ENCODE measurements at places on chromosomes 3 and 15.

- no peak for DNase-seq
Measured at GRCh38 chr15:48904758-48905157, 26.8 kb downstream of the EID1 start.

DNA sequence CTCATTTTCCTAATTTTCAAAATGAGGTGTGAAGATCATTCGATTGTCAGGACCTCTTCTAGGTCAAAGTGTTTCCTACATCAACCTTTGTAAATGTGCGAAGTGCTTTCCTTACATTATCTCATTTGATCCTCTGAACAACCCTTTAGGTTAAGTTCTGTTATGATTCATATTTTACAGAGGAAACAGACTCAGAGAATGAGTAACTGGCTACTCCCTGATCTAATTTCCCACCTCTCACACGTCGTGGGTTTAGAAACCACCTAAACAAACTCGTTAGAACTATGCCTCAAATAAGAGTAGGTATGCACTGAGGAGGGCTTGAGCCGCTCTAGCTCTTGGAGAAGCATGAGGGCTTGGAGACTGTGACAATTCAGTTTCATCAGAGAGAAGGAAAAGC is 148.6 kb downstream of the CD47 start:
- no peak for DNase-seq

DNA sequence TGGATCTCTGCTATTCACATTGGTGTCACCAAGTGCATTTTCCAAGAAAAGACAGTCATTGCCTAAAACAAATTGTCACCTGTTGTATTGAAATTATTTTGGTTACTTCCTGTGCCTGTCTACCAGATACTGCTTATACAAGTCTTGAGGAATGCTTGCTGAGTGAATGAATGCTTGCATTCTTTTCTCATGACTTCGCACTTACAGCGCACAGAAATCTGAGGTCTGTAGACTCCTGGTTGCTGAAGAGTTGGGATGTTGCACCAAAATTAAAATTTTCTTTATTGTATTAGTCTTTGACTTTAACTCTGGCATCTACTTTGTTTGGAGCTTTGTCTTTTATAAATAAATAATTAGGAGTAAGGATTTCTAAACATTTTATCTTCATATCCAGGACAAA is 28.4 kb downstream of the SH3GL3 start:
- no peak for DNase-seq

DNA sequence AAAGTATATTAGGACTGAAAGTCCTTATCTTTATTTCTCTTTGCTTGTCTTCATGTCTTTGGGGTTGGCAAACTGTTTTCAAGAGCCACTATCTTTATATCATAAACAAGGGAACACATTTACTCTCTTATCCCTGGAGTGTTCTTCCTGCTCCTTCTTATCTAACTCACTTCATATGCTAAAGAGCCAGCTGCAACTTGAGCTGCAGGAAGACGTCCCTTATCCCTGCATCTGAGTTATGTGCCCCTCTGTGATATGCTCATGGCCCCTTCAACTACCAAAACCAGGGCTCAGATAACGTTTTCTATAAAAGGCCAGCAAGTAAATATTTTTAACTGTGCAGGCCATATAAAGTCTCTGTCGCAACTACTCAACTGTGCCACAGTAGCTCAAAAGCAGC is 137.0 kb upstream of the CRBN start:
- no peak for DNase-seq

GRCh38 chr3:195263193-195263924 is 7.6 kb downstream of the XXYLT1 start:
- no peak for DNase-seq

DNA sequence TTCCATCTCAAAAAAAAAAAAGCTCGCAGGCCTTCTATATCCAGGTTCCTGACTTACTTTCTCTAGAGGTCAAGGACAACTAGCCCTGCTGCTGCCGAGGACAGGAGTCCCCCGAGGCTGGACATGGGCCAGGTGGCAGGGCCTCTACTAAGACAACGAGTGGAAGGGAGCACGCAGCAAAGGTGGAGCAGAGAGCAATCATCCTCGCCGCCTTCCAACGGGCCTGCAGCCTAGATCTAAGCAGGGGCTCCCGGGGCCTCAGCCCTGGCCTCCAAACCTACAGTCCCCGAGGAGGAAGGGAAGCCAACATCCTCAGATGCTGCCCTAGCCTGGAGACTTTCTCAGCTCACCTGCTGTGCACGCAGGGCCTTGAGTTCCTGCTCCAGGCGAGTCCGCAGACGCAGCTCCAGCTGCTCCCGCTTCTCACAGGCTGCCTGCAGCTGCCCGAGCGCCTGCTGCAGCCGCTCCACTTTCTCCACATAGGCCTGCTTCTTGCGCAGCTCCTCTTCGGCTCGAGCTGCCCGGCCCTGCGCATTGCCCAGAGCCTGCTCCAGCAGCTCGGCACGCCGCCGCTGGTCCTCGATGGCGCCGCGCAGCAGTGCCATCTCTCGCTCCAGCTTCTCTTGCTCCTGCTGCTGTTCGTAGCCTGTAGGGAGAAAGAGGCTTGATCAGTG is 12.9 kb downstream of the AMOTL2 start:
- DNase-seq = no peak

DNA sequence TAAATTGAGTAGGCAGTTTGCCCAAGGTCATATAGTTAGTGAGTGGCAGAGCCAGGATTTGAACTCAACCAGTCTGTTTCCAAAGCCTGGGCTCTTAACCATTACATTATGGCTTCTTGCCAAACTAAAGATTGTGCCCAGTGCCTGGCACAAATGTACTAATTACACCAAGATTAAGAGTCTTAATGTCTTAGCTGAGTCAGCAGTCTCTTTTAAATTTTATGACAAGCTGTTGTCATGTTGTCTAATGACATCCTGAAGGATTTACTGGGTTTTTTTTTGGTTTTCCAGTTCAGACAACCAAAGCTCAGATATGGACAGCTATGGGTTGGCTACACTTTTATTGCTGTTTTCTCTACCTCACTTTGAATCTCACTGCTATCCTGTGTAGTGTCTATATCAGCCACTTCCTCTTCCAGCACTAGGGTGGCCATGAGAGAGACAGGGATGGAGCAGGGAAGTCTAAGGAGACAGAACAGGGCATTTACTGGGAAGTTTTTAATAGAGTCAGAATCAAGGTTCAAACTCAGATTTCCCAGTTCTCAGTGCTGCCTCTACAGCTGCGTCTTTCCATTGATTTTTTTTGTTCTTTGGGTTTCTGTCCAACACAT is 10.5 kb downstream of the FBXL2 start:
- no peak for DNase-seq

DNA sequence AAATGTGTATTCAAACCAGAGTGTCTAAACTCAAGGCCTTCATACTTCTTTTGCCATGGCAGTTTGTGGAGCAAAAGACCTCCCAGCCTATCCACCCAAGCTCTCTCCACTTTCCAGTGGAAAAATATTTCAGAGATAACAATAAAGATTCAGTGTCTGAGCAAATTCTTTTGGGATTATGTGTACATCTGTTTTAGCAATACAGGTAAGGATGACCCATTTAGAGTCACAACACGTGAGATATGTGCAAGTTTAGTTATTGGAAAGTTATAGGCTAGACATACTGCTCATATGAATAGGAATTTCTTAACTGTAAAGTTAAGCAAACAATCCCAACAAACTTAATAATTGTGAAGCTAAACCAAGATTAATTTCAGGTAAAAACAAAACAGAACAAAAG is 174.5 kb upstream of the LRIG1 start:
- DNase-seq = no peak

GRCh38 chr3:171186383-171186782 is 159.9 kb upstream of the SLC2A2 start:
- no peak for DNase-seq

DNA sequence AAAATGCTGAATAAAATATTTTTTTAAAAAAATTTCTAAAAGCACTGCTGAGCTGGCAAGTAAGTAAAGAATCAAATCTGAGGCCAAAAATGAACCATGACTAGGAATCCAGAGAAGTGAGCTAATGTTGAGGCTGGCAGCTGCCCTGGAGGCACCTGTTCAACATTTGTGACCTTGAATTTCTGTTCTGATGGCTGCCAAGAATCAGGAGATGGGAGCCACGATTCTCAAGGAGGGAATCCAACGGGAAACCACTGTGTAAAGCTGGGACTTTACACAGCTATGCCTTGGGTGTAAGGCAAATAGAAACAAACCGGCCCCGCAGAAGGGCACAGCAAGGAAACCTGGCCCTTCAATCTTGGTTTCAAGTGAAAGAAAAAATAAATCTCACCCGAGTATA is 22.7 kb downstream of the HEG1 start:
- DNase-seq = no peak

- DNase-seq = no peak
Measured at GRCh38 chr15:71114066-71114680, 1.1 kb upstream of the THSD4 start.

DNA sequence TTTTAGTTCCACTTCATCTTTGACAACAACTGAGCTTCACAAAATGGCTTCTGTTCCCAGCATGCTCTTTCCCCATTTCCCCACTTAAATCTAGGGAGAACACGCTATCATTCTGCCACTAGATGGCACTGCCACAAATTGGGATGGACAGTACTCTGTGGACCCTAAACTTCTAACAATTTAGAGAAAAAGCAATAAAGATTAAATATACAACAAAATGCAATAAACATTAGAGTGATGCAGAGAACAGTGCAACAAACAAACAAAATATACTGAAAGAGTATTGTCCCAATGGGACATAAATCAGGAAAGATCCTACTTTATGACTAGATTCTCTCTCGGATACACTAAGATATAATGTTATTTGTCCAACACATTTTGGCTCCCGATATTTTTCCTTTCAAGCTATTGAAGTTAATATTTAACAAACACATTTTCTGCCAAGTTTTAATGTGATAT is 169.7 kb upstream of the TMCO5A start:
- peak; percentile 14 for DNase-seq

GRCh38 chr15:90343302-90343790 is 8.7 kb upstream of the ZNF774 start:
- no peak for DNase-seq

- DNase-seq = no peak
Measured at GRCh38 chr15:36584511-36584910, 5.1 kb downstream of the CDIN1 start.

GRCh38 chr3:191237047-191237882 is 38.2 kb downstream of the OSTN start:
- DNase-seq = no peak

DNA sequence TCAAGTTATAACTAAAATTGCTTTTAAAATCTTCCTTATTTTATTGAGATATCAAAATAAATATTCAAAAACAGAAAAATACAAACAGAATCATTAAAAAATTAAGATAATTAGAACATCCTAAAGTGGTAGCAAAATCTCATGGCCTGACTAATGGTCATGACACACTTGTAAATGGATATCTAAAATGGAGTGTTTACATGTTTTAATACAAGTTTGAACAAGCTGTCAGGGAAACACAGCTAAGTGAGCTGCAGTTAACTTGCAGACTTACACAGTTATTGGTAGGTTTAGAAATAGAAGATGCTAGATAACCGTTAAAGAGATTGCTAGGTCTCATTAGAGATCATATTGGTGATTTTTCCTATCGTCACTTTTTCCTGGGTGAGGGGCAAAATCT is 242.3 kb downstream of the LPP start:
- no peak for DNase-seq

- no peak for DNase-seq
Measured at GRCh38 chr3:116050311-116050915, 394.9 kb downstream of the LSAMP start.

- no peak for DNase-seq
Measured at GRCh38 chr3:48280881-48281280, 40.0 kb downstream of the ZNF589 start.

DNA sequence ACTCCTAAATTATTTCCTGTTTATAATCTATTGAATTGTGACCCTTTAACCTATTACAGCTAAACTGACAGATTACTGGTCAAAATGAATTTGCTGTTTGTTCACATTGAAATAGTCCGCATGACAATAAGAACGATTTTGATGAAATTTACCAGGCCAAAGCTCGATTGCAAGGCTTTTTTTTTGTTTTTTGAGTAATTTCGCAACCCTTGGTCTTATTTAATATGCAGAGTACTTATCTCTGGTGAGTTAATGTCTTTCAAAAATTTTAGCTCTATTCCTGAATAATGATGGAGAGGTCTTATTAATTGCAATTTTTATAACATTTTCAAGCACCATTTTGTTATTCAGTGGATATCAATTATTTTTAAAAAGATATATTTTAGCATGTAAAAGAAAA is 362.4 kb downstream of the OTOL1 start:
- DNase-seq = no peak

GRCh38 chr15:26889298-26889898 is 22.5 kb downstream of the GABRA5 start:
- peak; percentile 74 for DNase-seq

GRCh38 chr3:107581230-107581629 is 58.5 kb downstream of the BBX start:
- no peak for DNase-seq

- DNase-seq = no peak
Measured at GRCh38 chr3:79236496-79236895, 531.3 kb downstream of the ROBO1 start.

DNA sequence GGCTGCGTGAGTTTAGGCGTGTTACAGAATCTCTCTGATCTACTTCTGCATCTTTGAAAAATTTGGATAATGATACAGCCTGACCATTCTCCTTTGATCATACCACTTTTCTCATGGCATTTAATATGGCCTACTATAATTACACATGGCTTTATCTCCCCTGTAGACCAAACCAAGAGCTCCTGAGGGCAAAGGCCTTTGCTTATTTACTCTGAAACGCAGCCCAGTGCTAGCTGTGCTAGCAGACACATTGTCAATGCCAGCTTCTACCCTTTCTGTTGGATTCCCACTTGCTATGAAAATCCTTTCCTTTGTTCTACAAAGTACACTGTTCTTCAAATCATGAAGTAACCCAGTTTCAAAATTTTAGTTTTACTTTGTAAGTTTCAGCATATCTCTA is 16.5 kb upstream of the VGLL4 start:
- no peak for DNase-seq

DNA sequence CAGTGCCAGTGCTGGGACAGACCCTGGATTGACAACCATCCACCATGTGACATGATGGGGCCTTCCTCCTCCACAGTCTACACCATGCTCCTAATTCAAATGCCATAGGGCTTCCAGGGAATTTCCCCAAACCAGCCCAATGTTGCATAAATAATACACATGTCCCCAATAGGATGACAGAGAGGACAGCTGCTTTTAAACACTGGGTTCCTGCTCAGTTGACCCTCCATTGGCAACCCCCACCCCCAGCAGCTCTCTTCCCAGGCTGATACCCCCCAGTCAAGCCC is 28.3 kb upstream of the ATP2B2 start:
- DNase-seq = no peak

- DNase-seq = peak; percentile 95
Measured at GRCh38 chr15:75029378-75030022, 6.1 kb downstream of the PPCDC start.

All from neural crest cell (in vitro differentiated cells).